Suprapubic skin (tissue), 4 donors: ENCODE measurements at places on chromosomes 2 and 18.

GRCh38 chr18:32920796-32921787, 148.3 kb upstream of the KLHL14 start:
- no peak for DNase-seq

DNA sequence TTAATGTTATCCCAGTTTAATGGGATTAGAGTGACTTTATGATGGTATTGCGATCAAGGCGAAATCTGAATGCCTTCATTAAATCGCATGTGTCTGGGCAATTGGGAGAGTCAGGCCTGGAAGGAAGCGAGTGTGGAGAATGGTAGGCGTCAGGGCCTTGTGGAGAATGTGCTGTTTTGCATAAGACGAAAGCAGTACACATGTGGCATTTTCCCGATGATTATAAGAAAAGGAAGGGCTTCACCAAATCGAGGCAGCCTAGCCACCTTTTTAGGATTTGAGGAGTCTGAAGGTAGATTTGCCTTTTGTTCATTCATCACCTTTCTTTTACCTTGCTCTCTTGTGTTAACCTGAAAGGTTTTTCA, 1.0 kb downstream of the ZNF532 start:
- DNase-seq = no peak

DNA sequence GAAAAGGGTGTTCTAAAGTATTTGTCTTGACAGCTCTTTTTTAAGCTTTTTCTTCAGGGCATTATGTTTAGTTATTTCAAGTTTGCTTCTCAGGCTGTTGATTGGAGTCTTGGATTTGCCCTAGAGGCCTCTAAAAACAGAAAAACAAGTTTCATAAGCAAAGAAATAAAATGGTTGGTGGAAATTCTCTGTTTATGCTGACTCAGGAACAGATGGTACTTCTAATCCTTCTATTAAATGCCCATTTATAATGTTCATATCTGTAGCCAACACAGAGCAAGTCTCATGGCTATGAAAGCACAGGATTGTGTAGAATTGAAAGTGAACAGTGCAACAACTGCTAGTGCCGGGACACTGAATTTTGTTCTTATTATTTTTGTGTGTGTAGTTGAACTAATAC, 60.4 kb downstream of the KCNJ3 start:
- no peak for DNase-seq

GRCh38 chr2:165251366-165251765, 12.2 kb downstream of the SCN2A start:
- no peak for DNase-seq

DNA sequence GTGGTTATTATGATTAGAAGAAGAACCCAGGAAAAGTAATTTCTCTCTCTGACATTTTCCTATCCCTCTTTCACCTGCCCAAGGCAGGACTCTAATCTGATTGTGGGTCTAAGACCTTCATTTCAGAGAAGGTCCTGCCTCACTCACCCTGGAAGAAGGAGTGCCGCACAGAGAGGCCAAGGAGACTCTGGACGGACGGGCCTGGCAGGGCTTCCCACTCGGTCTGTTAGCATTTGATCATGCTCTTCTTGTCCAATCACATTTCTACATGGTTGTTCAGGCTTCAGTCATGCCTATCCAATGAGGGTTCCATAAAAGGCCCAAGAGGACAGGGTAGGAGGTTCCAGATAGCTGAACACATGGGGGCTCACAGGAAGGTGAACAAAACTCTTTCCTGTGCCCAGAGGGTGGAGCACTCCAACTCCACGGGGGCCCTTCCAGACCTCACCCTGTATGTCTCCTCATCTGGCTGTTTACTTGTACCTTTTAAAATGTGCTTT, 27.0 kb downstream of the ZNF892 start:
- no peak for DNase-seq

DNA sequence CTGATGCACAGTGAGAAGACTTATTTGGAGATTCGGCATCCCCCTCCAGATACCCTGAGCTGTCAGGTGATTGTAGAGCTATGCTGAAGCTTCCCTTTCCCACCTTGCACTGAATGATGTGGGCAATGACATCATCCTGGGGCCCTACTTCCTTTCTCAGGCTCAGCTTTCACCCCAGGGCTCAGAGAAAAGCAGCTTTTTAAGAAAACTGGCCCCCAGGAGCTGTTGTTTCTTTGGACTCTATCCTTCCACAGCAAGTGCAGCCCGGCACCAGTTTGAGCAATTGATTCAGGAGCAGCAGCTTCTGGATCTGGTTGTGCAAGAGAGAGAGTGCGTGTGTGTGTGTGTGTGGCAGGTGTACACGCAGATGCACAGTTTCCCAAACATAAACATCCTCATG, 251.3 kb downstream of the ANAPC1 start:
- no peak for DNase-seq

GRCh38 chr2:53104263-53104662, 663.3 kb upstream of the CHAC2 start:
- no peak for DNase-seq

- DNase-seq = no peak
These were observed 763.7 kb upstream of the CRIM1 start for GRCh38 chr2:35591886-35592285.

DNA sequence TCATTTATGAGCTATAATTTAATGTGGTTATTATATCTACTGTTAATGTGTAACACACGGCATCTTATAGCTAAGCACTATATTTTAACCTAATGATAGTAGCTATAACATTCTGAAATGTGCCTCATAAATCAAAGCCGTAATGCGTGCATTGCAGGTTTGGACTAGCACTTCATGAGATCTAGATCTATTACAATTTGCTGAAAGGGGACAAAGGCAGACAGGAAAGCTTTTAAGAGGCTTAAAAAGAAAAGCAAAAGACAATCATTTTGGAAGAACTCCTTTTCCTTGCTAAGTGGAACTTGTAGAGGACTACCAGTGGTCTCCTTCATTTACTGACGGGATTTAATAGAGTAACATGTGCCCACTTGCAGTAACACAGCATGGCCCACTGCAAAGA, 213.1 kb downstream of the NBAS start:
- no peak for DNase-seq

DNA sequence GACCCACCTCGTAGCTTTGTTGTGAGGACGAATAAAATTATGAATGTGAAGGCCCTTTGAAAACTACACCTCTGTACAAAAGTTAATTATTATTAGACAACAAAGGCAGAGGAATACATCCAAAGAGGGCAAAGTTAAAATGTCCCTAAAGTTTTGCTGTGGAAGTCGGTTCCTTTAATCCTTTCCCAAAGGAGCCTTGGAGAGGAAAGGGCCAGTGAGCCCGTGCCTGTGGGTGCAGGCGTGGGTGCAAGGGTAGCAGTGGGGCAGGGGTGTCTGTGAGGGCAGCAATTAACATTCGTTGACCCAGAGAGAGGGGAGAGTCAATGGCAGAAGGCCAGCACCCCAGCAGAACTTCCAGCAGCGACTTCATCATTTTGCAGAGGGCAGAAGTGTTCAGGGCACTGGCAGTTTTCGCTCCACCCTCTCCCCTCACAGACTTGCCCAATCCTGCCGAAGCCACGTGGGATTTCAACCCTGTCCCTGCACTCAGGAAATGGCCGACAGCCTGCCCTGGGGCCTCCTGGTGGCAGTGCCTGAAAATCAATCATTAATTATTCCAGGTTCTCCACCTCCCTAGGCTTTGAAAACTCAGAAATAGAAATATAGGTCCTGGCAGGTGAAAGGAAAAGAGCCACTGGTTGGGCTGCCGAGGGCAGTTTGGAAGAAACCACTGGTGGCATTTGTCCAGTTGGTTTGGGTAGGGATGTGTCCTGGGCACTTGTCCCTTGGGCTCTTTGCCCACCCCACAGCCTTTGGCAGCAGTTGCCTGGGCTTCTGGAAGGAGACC, 4.2 kb upstream of the PAX8 start:
- no peak for DNase-seq

DNA sequence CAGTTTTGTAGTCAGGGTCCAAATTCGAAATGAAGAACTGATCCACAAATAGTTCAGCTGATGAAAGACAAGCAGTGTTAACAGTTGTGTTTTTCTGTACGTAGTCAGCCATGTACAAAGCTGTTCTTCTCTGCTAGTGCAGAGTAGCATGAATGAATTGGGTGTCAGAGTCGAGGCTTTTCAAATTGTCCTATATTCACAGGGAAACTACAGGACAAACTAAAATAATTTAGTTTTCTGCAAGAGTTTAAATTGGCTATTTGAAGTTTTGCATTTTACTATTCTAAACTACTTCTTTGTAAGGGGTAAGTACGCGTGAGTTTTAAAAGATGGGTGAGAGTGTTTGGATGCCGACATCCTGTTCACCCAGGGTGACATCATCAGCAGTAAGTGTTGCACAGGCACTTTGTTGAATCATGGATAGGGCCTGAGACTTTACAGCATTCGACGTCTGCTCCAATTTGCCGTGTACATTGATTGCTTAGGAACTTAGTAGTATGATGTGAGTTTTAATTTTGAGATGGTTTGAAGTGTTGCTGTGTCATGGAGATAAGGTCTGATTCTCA, 147.2 kb upstream of the NFATC1 start:
- no peak for DNase-seq

GRCh38 chr2:172099472-172100079, 3.1 kb downstream of the DLX2 start:
- DNase-seq = no peak

- DNase-seq = no peak
These were observed 610 bp downstream of the SPC25 start for GRCh38 chr2:168889635-168890005.
